ENCODE measurements at places on chromosomes 5 and 9.

DNA sequence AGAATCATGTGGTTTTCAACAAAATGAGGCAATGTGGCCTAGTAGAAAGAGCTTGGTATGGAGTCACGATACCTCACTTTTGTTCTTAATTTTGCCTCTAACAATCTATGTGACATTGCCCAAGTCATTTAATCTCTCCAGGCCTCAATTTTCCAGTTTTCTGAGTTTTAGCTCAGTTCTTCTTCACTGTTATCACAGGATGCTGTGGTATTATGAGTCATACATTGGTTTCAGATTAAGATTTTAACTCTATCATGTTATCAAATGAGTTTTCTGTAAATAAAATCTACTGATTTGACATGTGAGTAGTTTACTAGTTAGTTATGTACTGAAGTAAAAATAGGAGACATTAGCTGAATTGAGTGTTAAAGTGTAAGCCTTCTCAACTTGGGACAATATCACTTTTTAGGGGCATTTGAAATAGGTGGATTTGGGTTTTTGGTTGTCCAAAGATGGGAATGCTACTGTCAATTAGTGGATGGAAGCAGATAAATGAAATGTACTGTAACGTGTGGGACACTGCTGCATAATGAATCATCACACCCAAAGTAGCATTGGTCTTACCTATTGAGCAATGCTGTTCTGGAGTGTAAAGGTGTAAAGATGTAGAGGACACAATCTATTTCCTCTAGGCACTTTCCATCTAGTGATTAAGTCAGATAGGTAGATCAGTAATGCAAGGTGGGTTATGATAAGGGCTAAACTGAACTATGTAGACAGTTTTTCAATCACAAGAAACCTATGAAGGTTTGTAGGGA, 73.3 kb downstream of the NNT start:
- no peak for DNase-seq

GRCh38 chr9:16191691-16192402, 639.0 kb downstream of the CCDC171 start:
- DNase-seq: peak; percentile 26

GRCh38 chr5:172795318-172795977, 24.5 kb upstream of the DUSP1 start:
- DNase-seq: no peak

- DNase-seq: no peak
These were observed 32.2 kb downstream of the BHMT start for GRCh38 chr5:79143684-79144379.

- DNase-seq: no peak
These were observed 123.3 kb downstream of the GNAQ start for GRCh38 chr9:77908293-77908692.

- no peak for DNase-seq
These were observed 24.6 kb downstream of the CSF2 start for GRCh38 chr5:132098151-132098594.

DNA sequence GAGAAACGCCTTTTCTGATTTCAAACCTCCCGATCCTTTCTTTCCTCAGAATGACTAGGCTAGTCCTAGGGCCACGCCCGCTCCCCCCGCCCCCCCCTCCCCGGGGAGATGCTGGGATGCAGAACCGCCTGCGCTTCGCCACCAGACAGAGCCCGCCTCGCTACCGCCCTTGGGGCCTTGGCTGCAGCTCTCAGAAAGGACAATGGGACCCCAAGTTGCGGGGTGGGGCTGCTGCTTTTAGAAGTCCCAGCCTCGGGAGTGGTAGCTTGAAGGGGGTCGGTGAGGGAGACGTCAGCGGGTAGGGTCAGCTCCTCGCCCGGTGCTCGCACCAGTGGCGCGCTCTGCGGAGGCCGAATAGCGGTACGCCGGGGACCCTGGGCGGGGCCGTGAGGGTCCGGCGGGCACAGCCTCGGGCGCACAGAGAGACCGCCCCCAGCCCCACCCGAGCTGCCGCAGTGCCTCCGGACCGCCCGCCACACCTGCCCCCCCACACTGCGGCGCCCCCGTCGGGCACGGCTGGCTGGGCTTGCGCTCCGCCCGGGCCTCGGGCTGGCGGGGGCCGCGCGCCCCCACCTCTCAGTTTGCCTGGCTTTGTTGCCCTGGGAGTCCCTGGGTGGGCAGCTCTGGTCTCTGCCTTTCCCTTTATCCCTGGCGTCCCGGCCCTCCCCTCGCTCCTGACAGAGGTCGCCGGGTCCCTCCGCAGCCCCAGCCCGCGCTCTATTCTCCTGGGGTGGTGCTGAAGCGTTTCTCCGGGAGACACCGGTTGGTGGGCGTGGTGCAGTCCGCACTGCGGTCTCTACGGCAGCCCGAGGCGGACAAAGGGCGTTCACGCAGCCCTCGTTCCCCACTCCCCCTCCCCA, 1.2 kb downstream of the MAP1B start:
- peak; percentile 34 for DNase-seq

- no peak for DNase-seq
These were observed 21.2 kb downstream of the GADD45G start for GRCh38 chr9:89625721-89626687.

GRCh38 chr9:95409650-95410426, 92.3 kb upstream of the FANCC start:
- DNase-seq: no peak

- no peak for DNase-seq
These were observed 192.4 kb downstream of the GAS1 start for GRCh38 chr9:86754581-86755560.

DNA sequence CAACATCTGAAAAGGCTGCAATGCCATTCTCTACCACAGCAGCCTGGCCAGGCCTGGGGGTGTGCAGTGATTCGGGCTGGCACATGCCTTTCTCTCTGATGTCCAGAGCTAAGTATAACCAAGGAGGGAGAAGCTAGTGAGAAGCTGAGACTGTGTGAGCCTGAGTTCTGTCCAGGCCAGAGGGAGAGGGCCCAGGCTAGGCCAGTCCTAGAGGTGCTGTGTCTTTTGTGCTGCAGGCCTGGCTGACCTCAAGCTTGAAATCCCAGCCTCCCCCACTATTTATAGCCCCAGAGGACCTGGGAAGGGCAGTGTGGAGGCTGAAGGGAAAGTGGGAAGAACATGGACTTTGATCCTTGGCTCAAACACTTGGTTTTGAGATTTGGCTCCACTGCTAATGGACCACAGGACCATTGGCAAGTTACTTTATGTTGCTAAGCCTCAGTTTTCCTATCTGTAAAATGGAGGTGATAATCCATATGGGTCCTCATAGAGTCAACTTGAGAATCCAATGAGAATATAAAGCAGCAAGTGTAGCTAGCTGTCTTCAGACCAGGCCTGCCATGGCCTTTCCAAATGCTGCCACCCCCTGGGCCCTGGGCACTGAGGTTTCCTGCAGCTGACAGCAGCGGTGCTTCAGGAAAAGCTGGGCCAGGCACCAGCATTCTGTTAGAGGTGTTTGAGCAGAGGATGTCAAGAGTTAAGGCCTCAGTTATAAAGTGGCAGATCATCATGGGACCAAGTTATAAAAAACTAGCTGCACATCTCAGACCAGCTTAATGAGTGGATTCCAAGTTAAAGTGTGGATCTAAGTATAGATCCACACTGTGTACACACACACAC, 21.1 kb downstream of the BNIP1 start:
- DNase-seq: no peak

GRCh38 chr9:97153967-97154366, 115.0 kb upstream of the CTSV start:
- no peak for DNase-seq

DNA sequence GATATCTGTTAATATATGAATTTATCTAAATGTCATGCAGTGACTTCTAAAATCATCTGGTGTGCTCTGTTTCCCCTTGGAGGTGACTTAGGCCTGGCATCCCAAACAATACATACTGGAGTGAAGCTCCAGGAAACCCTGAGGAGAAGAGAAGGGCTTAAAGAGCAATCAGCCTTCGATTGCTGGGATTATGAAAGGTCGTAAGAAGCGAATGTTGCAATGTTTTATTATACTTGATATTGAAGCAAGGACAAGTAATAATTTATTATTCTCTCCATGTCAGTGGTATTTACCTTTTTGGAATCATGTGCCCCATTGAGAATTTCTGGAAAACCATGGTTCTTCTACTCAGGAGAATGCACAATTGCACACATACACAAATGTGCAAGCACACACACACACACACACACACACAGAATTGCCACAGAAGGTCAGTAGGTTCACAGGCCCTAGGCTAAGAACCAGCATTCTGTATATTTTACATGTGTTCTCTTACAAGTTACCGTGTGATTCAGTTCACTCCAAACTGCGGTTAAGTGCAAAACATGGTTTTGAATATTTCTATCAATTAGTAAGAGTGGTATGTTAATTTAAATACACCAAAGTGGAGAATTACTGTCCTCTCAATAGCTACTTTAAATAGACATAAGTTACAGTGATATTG, 79.1 kb upstream of the CDKN2B start:
- DNase-seq: no peak

GRCh38 chr9:107000218-107000617, 137.3 kb downstream of the ZNF462 start:
- DNase-seq: no peak

DNA sequence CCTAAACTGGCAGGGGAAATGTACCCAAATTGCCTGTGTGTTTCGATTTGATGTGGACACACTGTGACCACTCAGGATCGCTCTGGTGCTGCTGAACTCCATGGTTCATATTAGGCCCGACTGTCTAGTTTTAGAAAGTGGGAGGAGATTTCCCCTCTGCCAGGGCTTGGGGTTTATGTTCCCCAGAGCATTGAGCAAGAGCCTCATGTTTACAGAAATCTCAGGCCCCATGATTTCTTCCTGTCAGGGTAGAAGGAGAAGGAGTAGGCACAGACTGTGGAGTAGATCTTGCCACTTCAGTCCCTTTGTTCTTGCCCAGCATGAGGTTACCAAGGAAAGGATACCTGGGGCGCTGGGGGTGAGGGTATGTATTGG, 40.8 kb upstream of the GLRX start:
- DNase-seq: no peak

DNA sequence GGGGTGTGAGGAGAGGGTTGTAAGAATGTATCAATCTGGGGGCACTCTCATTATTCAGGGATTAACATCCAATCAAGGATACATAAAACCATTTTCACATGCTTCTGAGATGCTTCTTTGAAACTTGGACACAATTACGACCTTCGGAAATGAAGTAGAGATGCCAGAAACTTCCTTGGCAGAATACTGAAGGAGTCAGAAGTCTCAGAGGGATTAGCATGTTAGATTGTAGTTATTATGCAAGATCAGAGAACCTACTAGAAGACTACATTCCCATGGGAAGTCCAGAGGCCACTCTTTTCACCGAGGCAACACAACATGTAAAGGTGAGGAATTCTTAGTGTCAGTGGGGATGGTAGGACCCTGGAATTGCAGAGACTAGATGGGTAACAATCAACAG, 5.1 kb upstream of the SLC22A4 start:
- DNase-seq: no peak

DNA sequence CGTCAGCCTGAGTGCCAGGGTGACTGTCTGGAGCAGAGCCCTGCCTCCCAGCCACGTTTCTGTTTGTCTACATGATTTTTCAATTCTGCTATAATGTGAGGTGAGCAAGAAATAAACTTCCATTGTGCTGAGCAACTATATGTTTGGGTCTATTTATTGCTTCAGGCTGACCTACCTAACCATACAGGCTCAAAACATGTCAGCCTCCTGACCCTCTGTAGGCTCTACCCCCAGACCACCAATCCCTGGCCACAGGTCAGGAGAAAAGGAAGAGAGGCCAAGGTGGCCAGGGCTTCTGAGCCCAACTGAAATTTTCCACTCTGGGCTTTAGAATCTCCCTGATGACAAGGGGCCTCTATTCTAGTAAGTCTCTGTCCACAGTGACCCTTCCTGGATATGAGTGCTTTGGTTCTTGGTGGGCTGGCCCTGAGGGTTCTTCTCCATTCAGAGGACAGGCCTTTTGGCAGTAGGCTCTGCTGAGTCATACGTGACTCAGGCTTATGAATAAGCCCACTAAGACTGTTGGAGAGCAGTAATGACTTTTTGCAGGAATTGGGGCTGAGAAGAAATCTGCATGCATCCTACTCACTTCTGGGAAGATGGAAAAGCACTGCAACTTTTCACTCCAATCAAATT, 117.2 kb upstream of the TBCA start:
- no peak for DNase-seq

DNA sequence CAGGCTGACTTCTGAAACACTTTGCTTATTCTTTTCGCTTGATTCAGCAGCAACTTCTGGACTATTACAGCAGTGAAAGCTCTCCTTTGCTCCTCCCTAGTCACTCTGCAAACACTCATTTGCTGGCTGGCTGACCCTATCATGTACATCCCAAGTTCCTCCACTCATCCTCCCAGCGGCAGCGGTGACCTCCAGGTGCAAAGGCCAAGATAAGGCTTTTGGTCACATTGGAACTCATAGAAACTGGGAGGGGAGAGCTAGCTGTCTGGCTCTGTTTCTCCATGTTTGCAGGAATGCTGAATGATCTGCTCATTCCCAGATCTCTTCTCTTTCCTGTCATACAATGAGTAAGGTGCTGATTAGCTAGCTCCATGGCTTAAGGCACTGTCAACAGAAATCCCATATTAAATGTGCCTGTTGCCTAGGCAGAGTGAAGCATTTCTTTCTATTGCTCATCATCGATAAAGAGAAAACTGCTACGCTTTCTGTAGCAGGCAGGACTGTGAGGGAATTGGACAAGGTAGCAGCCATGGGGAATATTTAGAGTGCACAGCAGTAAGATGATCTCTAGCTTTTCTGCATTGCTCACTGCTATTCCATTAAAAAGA, 250.5 kb upstream of the PDE4D start:
- DNase-seq: no peak

- DNase-seq: no peak
These were observed 73.4 kb upstream of the RNU6ATAC start for GRCh38 chr9:134237630-134238265.

GRCh38 chr9:95065224-95065623, 252.3 kb downstream of the FANCC start:
- DNase-seq: no peak
